ENCODE measurements at places on chromosomes 13 and 19.
A peak's percentile ranks its signal among the peaks of the same experiment; 100 is the strongest.

GRCh38 chr19:40150170-40150569 is 41.1 kb upstream of the MAP3K10 start:
- no peak for DNase-seq

GRCh38 chr19:55216461-55217198 is 7.3 kb upstream of the PTPRH start:
- peak; percentile 92 for DNase-seq

DNA sequence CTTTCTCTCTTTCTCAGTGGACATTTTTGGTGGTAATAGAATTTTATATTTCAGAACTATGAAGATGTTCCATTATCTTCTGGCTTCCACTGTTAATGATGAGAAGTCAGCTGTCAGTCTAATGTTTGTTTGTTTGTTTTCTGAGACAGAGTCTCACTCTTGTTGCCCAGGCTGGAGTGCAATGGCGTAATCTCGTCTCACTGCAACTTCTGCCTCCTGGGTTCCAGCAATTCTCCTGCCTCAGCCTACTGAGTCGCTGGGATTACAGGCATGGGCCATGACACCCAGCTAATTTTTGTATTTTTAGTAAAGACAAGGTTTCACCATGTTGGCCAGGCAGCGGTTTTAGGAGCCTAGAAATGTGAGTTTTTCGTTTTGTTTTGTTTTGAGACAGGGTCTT is 4.7 kb downstream of the ZNF317 start:
- no peak for DNase-seq

GRCh38 chr13:114151031-114151430 is 18.6 kb upstream of the RASA3 start:
- no peak for DNase-seq

All from WTC11 (cell line).